NCI-H460 (cell line): ENCODE measurements at places on chromosomes 3 and 15. TPM values are rescaled to one million over a fixed set of nuclear protein-coding genes. Genes with fewer than 3 reads are reported as not detected.

Gene C3orf52
- 2.7 and 2.9 TPM in 2 replicates for total RNA-seq

Gene CYP11A1
- not detected in 2 replicates for total RNA-seq

Gene RASL12
- total RNA-seq: 0.07 TPM in 1 of 2 replicates, not detected in the other

Gene OR5H2
- not detected in 2 replicates for total RNA-seq

Gene STOML1
- total RNA-seq: 4.3 and 6.3 TPM in 2 replicates

Gene RPL32
- 3,004 and 3,553 TPM in 2 replicates for total RNA-seq

Gene SOX2
- not detected in 2 replicates for total RNA-seq

Gene UNC45A
- 30.3 and 31.5 TPM in 2 replicates for total RNA-seq

Gene CCPG1
- 268 and 298 TPM in 2 replicates for total RNA-seq

Gene AGBL1
- 0.02 TPM in 1 of 2 replicates, not detected in the other for total RNA-seq

Gene FRMD5
- not detected in 2 replicates for total RNA-seq

Gene P2RY14
- not detected in 2 replicates for total RNA-seq

Gene CD200R1L
- not detected in 2 replicates for total RNA-seq

Gene ZNF35
- total RNA-seq: 10.8 and 11.5 TPM in 2 replicates

Gene TTLL13
- total RNA-seq: 0.10 and 0.43 TPM in 2 replicates

Gene LEKR1
- total RNA-seq: 0.35 and 0.45 TPM in 2 replicates

Gene XCR1
- total RNA-seq: not detected in 2 replicates

Gene RBPMS2
- total RNA-seq: 0.54 and 1.2 TPM in 2 replicates
